Endothelial cell of umbilical vein (primary cell): ENCODE measurements at places on chromosomes 12 and 14. TPM values are rescaled to one million over a fixed set of nuclear protein-coding genes. Genes with fewer than 3 reads are reported as not detected.

DNA sequence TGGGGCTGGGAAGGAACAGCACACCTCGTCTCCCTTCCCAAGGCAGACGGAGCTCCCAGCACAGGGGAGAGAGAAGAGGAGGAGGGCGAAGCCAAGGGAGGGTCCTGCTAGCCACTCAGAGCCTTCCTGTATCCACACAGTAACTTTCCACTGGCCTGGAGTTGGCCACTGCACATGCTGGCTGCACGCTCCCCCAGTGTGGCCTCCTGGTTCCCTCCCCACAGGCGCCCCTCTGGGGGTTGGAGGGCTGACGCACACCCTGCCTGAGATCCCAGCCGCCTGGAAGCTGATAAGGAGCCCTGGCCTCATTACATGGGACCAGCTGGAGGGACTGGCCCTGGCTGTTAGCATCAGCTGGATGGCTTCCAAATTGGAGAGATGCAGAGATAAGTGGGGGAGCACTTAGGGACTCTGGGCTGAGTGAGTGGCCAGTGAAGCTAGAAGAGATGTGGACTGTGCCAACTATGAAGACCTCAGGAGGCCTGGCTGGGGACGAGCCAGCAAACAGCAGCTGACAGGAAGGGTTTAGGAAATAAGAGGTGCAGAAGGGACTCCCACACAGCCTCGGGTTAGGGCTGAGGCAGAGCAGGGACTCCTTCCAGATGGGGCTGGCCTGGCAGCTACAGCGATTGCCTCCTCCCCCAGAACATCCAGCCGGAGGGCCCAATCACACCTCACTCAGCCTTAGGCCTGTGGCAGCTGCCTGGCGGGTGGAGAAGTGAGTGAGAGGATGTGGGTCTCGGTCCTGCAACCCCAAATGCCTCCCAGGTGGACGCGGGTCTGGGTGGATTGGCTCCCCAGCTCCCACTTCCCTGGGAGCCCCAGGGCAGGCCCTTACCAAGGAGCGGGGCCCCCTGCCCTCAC is 26.3 kb upstream of the BCDIN3D start:
- H3K36me3 ChIP-seq: no peaks in the 10 kb centered on the region
- no peak overlapping the region for H3K27ac ChIP-seq
- DNase-seq: peak; percentile 100
- H3K4me1 ChIP-seq: peaks cover 20% of the 10 kb centered on the region
- no peak overlapping the region for H3K4me3 ChIP-seq

NCAPD2 gene
- total RNA-seq: 77.3 and 90.1 TPM in 2 replicates

- H3K4me1 ChIP-seq: no peaks in the 10 kb centered on the region
- H3K36me3 ChIP-seq: no peaks in the 10 kb centered on the region
- no peak overlapping the region for H3K4me3 ChIP-seq
- no peak overlapping the region for H3K27ac ChIP-seq
- DNase-seq: peak; percentile 70
Measured at GRCh38 chr12:28872654-28873268, 276.3 kb upstream of the FAR2 start.

GRCh38 chr12:47942614-47943225 is 20.7 kb upstream of the TMEM106C start:
- DNase-seq: no peak
- peaks cover 10% of the 10 kb centered on the region for H3K27me3 ChIP-seq
- H3K4me3 ChIP-seq: no peak overlapping the region
- no peaks in the 10 kb centered on the region for H3K4me1 ChIP-seq
- H3K36me3 ChIP-seq: no peaks in the 10 kb centered on the region

DNA sequence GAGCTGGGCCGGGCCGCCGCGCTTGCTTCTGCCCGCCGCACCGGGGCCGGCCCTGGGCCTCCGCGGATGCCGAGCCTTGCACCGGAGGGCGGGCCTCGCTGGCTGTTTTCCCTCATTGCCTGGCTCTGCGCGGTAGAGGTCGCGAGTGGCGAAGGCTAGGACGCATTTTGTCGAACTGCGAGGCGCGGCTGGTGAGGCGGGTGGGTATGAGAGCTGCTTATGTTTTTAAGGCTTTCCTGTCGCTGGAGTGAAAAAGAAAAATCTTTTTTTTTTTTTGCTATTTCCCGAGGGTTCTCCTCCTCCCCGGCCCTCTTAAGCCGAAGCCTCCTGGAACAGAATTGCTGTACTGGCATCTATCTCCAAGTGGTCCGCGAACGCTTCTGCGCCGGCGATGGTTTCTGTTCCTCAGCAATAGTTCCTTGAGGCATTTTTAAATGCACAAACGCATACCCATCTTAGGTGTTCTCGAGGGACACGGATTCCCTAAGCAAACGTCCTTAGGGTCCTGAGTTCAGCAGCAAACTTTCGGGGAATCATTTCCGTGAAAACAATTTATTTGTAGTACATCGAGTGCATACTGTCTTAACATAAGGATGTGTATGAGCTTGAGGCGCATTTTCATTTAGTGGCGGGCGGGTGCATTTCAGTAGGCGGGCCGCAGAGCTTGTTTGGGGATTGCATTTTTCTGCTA is 631 bp downstream of the RESF1 start:
- peaks cover 21% of the 10 kb centered on the region for H3K4me1 ChIP-seq
- peak; percentile 71 for DNase-seq
- peaks cover 5% of the 10 kb centered on the region for H3K36me3 ChIP-seq

DNA sequence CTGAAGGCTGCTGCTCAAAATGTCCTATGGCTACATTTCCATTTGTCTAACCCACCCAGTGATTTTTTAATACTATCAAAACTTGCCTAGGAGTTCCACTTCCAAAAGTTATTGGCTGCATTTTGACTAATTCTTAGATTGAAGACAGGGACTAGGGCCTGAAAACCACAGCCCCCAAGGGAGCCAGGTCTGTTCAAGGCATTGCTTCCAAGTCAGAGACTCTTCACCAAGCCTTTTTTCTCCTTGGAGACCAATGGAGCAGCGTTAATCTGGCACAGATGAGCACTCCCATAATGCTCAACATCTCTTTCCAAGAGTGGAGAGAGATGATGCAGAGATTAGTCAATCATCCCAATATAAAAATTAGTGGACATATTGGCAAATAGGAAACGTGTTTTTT is 112.5 kb upstream of the HIF1A start:
- peaks cover 17% of the 10 kb centered on the region for H3K4me1 ChIP-seq
- no peak for DNase-seq
- H3K27me3 ChIP-seq: no peaks in the 10 kb centered on the region
- no peak overlapping the region for H3K4me3 ChIP-seq

TMEM52B gene
- 0.24 TPM in 1 of 2 replicates, not detected in the other for total RNA-seq

DNA sequence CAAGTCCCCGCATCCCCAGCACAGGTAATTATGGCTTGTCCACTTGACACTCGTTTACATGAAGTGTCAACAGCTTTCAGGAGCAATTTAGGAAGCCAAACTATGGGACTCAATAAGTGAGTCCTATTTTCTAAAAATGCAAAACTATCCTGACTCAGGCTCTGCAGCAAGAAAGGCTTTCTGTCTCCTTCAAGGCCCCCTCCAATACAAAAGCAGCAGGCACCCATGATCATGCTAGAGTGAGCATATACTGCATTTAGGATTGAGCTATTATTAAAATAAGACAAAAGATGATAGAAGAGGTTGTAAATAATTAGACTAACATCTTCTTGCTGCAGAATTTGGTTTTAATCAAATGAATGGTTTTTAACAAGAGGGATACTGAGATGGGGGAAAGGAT is 3.2 kb downstream of the SIX6 start:
- no peak overlapping the region for H3K27ac ChIP-seq
- no peak overlapping the region for H3K4me3 ChIP-seq
- H3K4me1 ChIP-seq: peaks cover 3% of the 10 kb centered on the region
- no peaks in the 10 kb centered on the region for H3K36me3 ChIP-seq
